ENCODE measurements at places on chromosomes 4 and X.

- DNase-seq: no peak
Measured at GRCh38 chrX:134792077-134792476, 133.8 kb upstream of the PLAC1 start.

DNA sequence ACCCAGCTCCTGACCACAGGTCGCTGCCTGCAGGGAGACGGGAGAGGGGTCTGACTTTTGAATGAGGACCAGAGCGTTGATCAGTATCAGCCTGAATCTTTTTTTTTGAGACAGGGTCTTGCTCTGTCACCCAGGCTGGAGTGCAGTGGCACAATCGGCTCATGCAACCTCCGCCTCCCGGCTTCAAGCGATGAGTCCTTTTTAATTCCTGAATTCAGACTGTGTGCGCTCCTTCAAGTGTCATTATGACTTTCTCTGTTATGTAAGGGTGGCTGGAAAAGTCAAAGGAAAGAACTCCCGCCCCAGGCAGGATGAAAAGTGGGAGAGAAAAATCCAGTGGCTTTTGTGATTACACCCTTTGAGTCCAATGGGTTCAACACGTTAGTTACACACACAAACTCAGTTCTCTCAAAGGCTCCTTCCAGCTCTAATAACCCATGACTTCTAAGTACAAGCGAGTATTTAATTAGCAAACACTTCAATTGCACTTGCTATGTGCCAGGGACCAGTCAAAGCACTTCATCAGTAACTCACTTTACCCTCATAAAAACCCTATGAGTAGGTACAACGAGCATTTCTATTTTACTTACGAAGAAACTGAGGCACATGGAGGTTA is 44.4 kb downstream of the PDHA1 start:
- DNase-seq: no peak

DNA sequence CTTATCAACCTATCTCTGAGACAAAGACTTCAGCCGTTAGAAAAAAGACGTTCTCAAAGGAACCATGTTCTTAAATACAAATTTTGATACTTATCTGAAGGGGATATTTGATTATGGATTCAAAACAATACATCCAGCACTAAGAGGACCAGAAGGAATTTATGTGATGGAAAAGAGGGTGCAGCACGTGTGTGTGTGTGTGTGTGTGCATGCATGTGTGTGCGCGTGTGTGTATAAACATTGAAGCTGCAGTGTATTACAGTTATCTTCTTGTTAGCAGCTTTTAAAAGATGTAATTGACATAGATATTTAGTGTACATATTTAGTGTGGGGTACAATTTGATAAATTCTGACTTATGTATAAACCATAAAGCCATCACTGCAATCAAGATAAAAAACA is 44.9 kb downstream of the ANK2 start:
- no peak for DNase-seq

GRCh38 chr4:84954982-84955567 is 11.4 kb downstream of the WDFY3 start:
- no peak for DNase-seq

- no peak for DNase-seq
Measured at GRCh38 chr4:111510535-111510934, 634.7 kb upstream of the FAM241A start.

DNA sequence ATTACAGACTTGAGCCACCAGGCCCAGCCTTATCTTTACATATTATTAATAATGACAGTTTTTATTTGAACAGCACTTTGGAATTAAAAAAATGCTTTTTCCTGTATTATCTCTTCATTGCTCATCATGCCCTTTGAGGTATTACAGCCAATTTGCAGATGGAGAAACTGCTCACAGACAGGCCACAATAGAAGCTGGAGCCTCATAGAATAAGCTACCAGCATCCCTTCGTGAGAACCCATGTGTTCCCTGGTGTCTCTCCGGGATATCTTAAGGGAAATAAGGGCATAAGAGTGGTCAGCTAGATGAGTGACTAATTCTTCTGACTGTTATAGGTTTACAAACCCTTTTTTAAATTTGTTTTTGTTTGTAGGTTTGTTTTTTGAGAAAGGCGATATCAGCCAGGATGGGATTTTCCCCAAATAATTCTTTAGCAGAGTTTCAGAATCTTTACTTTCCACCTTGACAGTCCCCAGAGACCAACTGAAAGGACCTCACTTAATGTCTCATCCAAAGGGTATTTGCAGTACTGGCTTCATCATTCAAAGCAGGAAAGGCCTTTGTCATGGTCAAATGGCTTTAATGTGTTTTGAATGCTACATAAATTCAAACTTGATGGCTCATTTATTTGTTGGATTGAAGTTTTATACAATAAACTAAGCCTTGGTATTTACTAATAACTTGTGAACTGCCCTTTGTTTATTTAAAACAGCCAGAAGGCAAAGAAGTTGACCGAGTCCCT is 48.0 kb upstream of the SOD3 start:
- no peak for DNase-seq

- DNase-seq: no peak
Measured at GRCh38 chr4:41358647-41359421, 102.1 kb downstream of the UCHL1 start.

- no peak for DNase-seq
Measured at GRCh38 chr4:10047967-10048366, 26.7 kb upstream of the SLC2A9 start.

- no peak for DNase-seq
Measured at GRCh38 chr4:173258866-173259265, 75.3 kb downstream of the HMGB2 start.

GRCh38 chr4:85701861-85702321 is 226.9 kb downstream of the ARHGAP24 start:
- no peak for DNase-seq

DNA sequence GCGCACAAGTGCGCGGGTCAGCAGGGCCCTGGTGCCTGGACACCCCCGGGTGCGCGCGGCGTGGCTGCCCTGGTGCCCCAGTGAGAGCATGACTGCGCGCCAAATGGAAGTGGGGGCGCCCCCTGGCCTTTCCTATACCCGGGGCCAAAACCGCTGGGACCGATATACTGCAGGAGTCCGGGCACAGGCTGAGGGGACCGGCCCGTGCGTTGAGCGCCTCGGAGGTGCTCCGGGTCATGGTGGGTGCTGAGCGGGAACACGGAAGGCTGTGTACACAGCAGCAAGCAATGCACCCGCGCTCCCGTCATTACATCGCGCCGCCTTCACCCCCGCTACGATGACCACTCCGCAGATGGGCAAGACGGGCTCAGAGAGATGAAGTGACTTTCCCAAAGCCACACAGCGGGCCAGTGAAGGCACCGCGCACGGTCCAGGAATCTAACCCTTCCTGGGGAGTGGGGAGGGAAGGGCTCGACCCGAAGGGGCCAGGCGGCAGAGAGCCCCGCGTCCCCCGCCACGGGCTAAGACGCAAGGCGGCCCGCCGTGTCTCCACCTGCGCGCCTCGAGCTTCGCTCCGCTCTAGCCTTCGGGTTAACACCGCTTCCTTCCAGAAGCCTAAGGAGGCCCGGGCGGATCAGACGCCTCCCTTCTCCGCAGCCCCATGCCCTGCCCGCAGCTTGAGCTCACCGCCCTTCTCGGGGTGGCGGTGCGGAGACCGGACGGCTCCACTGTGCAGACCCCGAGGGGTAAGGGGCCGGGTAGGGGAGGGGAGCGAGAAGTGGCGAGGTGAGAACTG is 11.3 kb downstream of the HMX1 start:
- no peak for DNase-seq

- no peak for DNase-seq
Measured at GRCh38 chr4:111400741-111401140, 744.5 kb upstream of the FAM241A start.

GRCh38 chr4:182297659-182298058 is 54.5 kb downstream of the TENM3 start:
- DNase-seq: no peak

- DNase-seq: no peak
Measured at GRCh38 chrX:116284400-116284799, 113.9 kb downstream of the AGTR2 start.

DNA sequence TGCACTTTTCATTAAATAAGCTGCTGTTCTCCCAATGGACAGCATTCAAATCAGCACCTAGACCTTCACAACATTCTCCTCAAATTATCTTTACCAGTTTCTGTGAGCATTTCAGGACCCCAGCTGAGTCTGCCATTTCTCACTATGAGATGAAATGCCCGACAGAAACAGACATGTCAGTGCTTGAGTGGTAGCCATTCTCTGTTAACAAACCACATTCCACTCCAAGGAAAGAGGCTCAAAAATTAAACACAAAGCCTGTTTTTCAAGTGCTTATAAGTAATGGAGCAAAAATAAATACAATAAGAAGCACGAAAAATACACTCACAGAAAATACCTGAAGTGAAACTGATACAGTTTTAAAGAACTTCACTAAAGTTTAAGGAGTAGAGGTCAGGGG is 320.2 kb upstream of the PRPS2 start:
- no peak for DNase-seq

GRCh38 chrX:119870626-119871131 is 854 bp downstream of the RNF113A start:
- DNase-seq: no peak

DNA sequence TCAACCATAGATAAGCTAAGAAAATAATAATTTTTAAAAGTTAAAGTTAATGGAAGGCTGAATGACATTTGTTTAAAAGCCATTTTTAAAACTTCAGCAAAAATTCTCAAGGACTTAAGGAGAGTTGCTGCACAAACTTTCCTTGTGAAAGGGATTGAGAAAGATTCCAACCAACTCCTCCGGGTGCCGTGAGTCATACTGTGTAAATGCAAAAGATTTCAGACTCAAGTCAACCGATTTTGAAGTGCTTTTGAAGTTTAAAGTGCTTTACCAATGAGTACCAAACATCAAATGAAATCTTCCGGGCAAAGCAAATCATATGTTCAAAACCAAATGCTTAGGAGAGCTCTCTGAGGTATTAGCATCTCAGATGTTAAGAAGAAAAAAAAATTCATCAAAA is 31.4 kb downstream of the VCX2 start:
- DNase-seq: no peak

DNA sequence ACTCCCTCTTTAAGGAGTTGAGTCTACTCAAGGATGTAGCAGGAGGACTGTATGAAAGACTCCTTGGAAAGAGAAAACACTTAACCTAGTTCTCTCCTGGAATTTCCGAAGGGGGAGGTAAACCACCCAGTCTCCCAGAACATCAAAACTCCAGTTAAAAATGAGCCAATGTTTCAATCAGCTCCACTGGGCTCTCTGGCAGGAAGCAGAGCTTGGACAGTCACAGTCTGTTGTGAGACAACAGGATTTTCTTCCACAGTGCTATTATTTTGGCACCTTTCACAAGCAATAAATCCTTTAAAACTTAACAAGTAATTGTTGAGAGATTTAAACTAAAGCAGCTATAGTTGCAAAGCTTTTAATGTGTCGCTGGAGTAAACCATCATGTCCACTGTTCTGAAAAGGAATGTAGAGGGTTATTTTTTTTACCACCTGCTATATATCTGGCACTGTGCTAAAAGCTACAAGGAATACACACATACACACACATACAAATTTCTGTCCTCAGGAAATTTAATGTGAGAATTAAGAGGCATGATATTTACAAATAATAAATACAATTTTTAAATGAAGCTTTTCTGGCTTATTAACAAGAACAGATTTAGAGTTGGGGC is 229.2 kb upstream of the INTU start:
- no peak for DNase-seq

GRCh38 chr4:2364654-2365053 is 53.8 kb downstream of the ZFYVE28 start:
- DNase-seq: no peak

- no peak for DNase-seq
Measured at GRCh38 chr4:99028187-99028586, 32.7 kb downstream of the METAP1 start.

- DNase-seq: no peak
Measured at GRCh38 chr4:87026800-87027495, 92.1 kb downstream of the AFF1 start.

GRCh38 chr4:6920171-6920570 is 10.5 kb downstream of the TBC1D14 start:
- no peak for DNase-seq

DNA sequence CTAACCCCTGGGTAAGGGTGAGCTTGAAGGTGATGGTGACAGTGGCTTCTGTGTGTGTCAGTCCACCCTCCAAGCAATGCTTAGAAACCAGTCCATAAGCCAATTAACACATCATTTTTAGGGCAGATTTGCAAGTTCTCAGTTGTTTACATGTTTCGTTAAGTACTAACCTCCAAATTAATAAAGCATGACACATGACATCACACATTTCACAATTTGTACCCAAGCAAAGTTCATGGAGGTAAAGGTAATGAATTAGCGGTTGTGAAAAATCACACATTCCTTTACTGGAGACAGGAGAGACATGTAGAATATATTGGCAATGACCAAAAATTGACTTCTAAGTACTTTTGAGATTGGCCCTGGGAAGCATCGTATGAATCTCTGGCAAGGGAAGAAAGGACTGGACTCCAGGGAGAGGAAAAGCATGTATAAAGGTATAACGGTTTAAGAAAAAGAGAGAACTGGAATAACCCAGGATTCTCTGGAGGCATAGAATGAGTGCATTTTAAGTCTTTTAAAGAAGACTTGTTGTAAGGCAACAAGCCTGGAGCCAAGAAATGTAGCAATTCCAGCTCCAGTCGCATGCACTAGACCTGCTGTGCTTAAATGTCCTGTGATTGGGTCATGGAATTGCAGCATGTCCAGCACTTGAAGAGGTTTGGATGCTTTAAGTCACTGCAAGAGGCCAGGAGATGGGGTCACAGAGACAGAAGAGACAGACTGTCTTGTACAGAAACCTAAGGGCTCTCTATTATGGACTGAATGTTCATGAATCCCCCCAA is 34.1 kb downstream of the TRIM2 start:
- no peak for DNase-seq

DNA sequence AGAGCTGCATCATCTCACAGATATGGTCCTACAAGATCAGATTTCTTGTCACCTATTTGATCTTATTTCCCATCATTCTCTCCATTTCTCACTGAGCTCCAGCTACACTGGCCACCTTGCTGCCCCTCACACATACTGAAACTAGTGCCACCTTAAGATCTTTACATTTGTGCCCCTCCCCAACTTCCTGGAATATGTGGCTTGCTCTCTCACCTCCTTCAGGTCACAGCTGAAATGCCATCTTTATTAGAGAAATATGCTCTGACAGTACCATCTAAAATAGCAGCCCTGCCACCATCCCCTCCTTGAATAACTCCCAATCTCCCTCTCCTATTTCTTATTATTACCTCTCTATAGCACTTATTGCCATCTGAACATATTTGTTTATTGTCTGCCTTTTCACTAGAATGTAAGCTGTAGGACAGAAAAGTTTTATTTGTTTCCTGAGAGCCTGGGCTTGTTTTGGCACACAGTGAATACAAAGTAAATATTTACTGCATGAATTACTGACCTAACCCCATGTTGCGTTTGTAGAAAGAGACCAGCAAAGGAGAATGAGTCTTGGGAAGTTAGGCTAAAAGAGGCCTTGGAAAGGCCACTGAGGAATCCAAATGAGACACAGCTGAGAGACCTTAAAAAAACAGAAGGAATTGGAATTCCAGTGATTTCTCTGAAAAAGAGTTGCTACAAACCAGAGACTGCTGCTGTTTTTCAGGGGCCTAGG is 22.7 kb downstream of the DYNLT3 start:
- DNase-seq: no peak

GRCh38 chr4:114277690-114278089 is 298.2 kb upstream of the ARSJ start:
- no peak for DNase-seq

GRCh38 chr4:16617011-16617410 is 281.4 kb downstream of the LDB2 start:
- no peak for DNase-seq

GRCh38 chr4:67550857-67551256 is 5.6 kb upstream of the CENPC start:
- DNase-seq: no peak

GRCh38 chr4:146486565-146486964 is 35.2 kb downstream of the SLC10A7 start:
- DNase-seq: no peak

- DNase-seq: no peak
Measured at GRCh38 chr4:117326091-117326490, 240.7 kb upstream of the TRAM1L1 start.

Measured in esophagus squamous epithelium (tissue), 5 donors.